ENCODE measurements at places on chromosomes 3 and 15.

DNA sequence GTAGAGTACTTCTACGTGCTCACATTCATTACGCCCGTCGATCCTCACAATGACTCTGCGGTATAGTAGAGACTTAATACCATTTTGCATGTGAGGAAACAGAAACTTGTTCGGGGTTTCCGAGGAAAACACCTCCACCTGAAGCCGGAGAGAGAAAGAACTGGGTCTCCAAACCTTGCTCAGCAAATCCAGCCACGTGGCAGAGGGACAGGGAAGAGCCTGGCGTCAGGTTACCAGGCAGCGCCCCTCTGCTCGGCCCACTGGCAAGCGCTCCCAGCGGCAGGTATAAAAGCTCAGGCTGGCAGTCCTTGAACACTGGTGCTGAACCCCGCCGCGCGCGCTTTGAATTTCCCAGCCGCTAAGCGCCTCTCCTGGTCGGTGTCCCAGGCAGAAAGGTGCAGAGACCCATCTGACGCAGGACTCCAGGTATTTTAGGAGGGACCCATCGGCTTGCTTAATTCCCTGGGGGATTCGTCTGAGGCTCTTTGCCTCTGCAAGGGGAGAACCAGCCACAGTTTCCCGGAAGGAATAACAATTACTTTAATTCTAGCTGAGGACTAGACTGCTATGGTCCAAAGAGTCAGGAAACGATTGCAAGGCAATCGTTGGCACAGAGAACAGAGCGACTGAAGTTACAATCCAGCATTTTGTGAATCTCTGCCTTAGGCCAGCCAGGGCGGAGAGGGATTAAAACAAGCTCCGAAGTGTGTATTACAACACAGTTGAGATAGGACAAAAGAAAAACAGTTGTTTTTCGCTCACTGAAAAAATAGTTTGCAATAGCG lies at the start of gene C2CD4A:
TSS of gene C2CD4A (plus strand) at position 315 of the 785 bp plus-strand sequence. CDS start 637 bp downstream, outside the sequence.
- peak; percentile 32 for DNase-seq

GRCh38 chr3:134066651-134067530 lies 37.2 kb upstream of the SLCO2A1 start:
- DNase-seq, result no peak

- no peak for DNase-seq
Measured at GRCh38 chr15:31461375-31461774, 134.7 kb downstream of the KLF13 start.

DNA sequence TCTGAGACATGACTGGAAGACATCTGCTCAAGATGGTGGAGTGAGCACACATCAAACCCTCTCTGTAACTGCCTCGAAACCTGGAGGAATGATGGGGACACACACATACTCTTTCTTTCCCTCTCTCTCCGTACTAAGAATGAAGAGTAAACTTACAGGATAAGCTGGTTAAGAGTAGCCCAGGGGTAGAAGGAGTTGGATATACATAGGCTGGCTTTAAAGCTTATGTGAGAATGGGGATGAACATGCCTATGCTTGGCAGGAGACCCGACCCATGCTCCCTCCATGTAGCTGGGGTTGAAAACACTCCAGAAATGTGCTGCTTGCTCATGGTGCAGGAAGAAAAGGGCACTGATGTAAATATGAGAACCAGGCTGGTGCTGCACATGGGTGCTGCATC lies 68.9 kb downstream of the IL20RB start:
- DNase-seq, result no peak

- DNase-seq, result peak; percentile 18
Measured at GRCh38 chr3:128922804-128923459, 43.5 kb downstream of the ACAD9 start.

- no peak for DNase-seq
Measured at GRCh38 chr15:81789403-81789802, 256.4 kb downstream of the MEX3B start.

DNA sequence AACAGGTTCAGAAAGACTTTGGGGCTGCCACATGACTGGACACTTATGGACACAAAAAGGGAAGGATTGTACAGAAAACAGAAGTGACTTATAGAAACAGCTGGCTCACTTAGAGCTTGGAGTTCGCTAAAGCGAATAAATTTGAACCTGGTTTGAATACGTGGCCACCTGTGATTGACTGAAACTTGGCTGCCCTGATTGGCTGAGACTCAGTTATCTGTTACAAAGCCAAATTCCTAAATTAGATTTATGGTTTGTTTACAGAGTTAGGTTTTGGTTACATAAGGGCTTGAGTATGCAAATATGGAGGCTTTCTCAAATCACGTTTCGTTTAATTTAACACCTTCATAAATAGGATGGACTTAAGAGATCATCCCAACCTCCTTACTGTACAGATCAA lies 270.2 kb downstream of the THSD4 start:
- no peak for DNase-seq

DNA sequence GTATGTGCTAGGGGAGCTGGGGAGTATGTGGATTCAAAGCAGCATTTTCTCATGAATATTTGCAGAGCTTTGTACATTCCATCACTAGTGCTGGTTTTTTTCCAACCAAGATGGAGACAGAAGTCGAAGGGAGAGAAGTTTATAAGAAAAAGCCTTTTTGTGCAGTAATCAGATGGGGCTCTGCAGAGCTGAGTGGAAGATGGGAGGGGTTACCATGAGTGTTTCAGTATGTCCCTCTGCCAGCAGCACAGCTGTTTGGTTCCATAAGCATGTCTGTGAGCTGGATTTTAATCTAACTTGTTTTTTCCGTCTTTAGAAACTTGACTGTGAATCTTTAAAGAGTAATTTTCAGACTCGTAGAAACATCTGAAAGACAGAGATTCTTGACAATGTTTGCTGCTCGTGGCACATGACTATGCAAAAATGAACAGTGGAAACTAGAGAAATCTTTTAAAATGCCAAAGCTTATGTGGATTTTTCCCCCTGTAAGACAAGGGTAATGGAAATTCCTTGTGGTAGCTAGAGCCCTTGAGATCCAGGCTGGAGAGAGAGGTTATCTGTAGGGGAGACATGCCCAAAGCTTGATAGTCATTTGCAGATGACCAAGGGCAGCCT lies 20.3 kb downstream of the STARD9 start:
- DNase-seq, result no peak

GRCh38 chr3:144307951-144308350 lies 336.3 kb downstream of the DIPK2A start:
- DNase-seq, result no peak

DNA sequence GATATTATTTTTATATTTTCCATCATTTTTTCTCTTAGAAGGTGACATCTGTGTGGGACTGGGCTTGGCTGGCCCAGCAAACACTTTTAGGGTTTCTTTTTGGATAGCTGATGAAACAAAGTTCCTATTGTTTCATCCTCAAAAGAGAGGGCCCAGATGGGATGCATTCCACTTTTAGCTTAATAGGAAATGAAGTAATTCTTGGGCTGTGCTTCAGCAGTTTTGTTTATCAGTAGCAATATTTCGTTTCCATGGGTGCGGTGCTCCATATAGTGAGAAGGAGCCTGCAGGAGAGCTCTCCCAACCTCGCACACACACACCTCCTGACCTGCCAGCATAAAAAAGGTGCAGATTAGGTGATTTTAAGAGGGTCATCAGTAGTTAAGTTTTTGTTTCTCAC lies 147.5 kb downstream of the AKAP13 start:
- no peak for DNase-seq

- DNase-seq, result no peak
Measured at GRCh38 chr3:138070006-138070405, 45.4 kb downstream of the DZIP1L start.

DNA sequence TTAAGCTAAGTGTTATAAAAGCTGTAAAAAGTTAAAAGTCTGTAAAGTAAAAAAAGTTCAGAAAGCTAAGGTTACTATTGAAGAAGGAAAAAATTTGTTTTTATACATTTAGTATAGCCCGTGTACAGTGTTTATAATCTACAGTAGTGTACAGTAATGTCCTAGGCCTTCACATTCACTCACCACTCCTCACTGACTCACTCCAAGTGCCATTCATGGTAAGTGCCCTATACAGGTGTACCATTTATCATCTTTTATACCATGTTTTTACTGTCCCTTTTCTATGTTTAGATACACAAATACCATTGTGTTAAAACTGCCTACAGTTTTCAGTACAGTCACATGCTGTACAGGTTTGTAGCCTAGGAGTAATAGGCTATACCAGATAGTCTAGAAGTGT lies 8.8 kb downstream of the CCDC71 start:
- no peak for DNase-seq

DNA sequence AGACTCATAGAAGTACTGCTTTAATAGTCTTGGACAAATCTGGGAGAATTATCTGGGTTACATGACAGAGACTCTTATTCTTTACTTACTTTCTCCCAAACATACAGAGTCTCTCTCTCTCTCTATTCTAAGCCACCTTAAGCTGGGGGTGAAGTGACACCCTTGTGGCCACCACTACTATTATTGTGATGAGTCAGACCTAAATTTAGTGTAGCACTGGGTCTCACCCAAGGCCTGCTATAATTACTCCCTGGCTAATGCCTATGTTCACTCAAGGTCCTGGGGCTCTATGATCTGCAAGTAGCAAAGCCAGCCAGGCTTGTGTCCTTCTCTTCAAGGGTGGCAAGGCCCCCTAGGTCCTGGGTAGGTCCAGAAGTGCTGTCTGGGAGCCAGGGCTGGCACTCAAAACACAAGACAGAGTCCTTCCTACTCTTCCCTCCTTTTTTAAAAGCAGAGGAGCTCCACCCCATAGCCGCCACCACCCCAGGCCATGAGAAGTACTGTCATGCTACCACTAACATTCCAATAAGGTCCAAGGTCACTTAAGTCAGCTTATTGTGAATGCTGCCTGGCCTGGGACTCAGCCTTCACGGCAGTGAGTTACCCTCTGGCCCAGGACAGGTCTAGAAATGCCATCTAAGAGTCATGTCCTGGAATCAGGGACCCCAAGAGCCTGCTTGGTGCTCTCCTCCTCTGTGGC lies 183.6 kb downstream of the POLQ start:
- DNase-seq, result no peak

DNA sequence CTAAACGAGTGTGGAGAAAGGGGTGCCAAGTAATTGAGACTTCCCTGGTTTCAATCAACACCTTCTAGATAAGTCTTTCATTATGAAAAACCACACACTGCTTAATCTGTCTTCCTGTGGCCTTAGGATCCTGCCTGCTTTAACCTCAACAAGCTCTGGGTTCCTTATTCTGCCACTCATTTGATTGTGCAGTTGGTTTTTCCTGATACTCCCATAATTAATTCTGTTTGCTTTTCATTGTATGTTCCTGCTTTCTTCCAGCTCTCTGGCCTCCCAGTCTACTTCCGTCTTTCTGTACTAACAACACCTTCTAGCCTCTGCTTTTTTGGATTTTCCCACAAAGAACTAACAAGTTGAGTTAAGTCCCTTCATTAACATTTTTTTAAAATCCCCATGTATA lies 20.2 kb upstream of the GCNT3 start:
- no peak for DNase-seq

- no peak for DNase-seq
Measured at GRCh38 chr15:23734862-23735261, 47.8 kb upstream of the NDN start.

- DNase-seq, result no peak
Measured at GRCh38 chr15:26722621-26723160, 50.2 kb downstream of the GABRB3 start.

GRCh38 chr3:117398141-117398899 lies 688.7 kb downstream of the TUSC7 start:
- no peak for DNase-seq

GRCh38 chr15:100703032-100703578 lies 100.7 kb downstream of the ASB7 start:
- no peak for DNase-seq

DNA sequence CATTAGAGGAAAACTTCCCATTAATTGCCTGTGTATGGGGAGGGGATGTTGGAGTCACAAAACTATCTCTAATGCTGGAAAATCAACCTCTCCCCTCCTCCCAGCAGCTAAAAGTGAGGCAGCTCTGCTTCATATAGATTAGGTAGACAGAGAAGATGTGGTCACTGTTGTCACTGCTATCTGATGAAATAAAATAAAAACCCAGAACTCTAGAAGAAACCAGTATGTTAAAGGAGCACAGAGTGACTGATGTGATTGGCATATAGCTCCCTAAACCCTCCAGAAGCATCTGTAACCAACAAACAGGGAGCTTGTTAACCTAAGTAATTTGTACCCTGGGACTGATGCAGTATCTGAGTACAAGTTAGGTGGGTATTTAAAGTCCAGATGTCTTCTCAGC lies 211.9 kb upstream of the TRIM42 start:
- no peak for DNase-seq

DNA sequence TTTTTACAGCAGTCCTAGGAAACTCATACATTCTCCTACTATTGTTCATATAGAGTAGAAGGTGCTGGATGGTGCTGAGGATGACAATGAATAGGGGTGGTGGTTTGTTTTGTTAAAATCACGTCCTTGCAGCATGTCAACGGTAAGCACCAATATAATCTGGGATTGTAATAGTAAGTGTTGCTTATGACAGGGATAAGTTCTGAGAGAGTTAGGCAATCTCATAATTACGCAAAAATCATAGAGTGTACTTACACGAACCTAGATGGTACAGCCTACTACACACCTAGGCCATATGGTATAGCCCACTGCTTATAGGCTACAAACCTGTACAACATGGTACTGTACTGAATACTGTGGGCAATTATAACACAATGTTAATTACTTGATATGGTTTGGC lies 64.3 kb upstream of the TSPAN3 start:
- no peak for DNase-seq

GRCh38 chr3:53624061-53624857 lies 129.8 kb downstream of the CACNA1D start:
- no peak for DNase-seq

DNA sequence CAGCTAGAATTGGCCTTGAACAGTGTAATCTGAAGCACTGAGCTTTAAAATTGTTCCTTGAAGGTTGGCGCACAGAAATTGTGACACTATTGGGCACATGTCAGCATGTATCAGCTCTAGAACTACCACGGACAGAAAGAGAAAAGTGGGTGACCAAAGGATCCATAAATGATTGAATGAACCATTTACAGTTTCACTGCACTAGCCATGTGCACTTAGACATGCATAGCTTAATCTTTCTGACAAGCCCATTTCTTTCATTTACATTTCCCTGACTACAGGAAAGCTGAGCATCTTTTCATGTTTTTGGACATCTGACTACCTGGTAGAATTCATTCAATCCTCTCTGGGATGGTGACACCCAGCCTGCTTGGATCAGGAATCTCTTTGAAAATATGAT lies 36.2 kb downstream of the NUDT16 start:
- no peak for DNase-seq

DNA sequence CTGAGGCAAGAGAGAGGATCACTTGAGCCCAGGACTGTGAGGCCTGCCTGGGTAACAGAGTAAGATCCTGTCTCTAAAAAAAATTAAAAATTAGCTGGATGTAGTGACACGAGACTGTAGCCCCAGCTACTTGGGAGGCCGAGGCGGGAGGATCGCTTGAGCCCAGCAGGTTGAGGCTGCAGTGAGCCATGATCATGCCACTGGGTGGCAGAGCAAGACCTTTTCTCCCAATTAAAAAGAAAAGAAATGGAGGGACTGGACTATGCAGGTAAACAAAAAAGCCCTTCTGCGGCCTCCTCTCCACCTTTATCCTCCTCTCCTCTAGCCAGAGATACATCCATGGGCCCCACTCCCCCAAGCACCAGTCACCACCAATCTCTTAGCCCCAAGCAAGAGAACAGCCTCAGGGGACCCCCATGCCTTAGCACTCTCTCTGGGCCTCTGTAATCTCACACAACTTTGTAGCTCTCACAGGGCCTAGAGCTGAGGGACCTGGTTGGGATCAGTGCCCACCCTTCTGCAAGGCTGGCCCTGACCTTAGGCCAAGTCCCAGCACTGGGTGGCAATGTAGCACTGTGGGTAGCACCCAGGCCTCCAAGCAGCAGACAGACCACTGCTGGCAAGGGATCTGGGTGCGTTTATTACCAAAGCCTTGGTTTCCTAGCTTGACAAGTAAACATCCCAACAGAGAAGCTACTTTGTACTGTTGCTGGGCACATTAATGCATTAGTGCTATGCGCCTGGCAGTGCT lies 43.4 kb downstream of the FAM174B start:
- DNase-seq, result no peak

Measured in stimulated activated CD8-positive, alpha-beta memory T cell treated with anti-CD3 and anti-CD28 coated beads, Interleukin-4, amount 100 ng/mL, for 4 hours (primary cell).